ENCODE measurements at places on chromosomes 6 and 20. TPM values are rescaled to one million over a fixed set of nuclear protein-coding genes. Genes with fewer than 3 reads are reported as not detected.

The MAS1 gene
- total RNA-seq: under 0.01 TPM

The CITED2 gene
- total RNA-seq: 41.8 TPM

The PARD6B gene
- total RNA-seq: 0.52 TPM

The SS18L1 gene
- total RNA-seq: 11.5 TPM

The GRIK2 gene
- 3.7 TPM for total RNA-seq

The CST9 gene
- total RNA-seq: not detected

The OVOL2 gene
- total RNA-seq: not detected

The SYCP2 gene
- 3.7 TPM for total RNA-seq

The LY6G5C gene
- total RNA-seq: not detected

The CDK19 gene
- 11.0 TPM for total RNA-seq

The SRSF12 gene
- total RNA-seq: 2.6 TPM

The LTA gene
- total RNA-seq: not detected

The BHLHE23 gene
- total RNA-seq: not detected

The PCED1A gene
- 9.4 TPM for total RNA-seq

The C20orf202 gene
- 0.52 TPM for total RNA-seq

Measured in skeletal muscle tissue (tissue), 5 donors.